Common myeloid progenitor, CD34-positive (primary cell): ENCODE measurements at places on chromosomes 6 and 20.

DNA sequence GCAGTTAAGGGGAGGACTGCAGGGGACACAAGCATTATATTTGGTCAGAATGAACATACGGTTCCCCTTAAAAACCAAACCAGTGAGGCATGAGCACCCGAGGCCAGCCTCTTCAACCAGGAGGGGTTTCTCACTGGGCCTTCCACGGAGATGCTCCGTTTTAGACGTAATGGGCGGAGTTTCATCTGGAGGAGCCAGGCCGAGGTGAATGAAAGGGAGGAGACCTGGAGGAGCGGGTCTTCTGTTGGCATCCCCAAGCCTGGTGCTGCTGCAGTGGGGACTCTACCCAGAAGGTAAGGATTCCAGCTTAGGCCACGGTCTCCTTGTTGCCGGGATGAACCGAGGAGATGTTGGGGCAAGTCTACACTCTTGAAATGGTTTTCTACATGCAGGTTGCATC is 47.4 kb downstream of the ADNP start:
- no peak for DNase-seq

GRCh38 chr6:169156793-169157147 is 96.9 kb downstream of the THBS2 start:
- no peak for DNase-seq

GRCh38 chr20:46232539-46232938 is 75.8 kb downstream of the CDH22 start:
- DNase-seq = no peak

DNA sequence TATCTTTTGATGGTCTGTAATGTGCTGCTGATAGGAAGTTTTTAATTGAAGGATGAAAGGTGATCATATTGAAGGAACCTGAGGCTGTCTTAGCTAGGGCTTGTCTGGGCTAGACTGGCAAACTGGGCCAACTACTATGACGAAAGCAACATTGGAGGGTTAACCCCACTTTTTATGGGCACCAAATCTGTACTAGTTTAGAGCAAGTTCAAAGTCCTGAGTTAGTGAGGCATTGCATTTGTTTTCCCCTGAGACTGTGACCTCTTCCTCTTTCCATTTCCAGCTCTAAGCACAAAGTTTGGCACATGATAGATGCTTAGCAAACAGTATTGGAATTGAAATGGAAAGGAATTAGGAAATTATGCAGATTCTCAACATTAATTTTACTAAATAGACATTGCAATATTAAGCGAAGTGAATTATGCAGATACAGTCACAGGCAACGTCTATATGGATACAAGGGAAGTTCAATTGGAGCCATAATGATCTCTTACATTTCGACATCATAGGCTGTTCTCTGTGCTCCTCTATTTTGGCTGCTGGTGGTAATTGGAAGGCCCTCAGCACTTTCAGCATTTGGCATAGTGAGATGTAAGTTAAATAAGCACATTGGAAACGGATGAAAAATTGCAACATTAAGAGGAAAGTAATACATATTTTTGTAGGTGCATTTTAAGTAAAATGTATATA is 22.2 kb downstream of the CEP57L1 start:
- peak; percentile 49 for DNase-seq

DNA sequence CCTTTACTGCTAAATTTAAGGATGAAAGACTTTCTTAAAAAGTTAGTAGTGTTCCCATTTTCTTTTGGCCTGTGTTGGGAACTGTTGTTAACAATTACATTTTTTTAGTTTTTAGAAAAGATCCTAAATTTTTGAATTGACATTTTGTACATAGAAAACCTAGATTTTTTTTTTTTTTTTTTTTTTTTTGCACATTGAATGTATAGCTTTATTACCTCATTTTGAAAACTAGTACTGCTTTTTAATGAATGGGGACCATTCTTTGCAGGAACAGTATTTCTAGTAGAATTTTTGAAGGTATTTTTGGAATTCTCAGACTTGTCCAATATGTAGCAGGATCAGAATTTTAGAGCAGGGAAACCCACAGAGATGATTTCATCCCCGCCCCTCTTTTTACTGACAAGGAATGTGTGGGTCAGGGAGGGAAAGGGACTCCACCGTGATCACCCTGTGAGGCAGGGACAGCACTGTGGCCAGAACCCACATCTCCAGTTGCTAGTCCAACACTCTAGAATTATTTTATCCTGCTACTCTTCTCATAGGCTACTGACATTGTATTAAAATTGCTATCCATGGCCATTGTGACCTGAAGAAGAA is 154.4 kb upstream of the SUPT3H start:
- DNase-seq = no peak

DNA sequence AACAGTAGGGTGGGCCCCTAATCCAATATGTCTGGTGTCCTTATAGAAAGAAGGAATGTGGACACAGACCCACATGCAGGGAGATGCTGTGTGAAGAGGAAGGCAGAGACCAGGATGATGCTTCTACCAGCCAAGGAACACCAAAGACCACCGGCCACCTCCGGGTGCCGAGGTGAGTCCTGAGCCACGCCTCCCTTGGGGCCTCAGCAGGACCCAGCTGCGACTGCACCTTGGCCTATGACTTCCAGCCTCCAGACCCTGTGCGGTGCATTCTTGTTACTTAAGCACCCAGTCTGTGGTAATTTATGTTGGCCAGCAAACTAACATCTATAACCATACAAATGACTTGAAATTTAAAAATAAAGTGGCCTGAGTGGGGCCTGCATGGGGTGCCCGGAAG is 79.5 kb upstream of the QKI start:
- DNase-seq = no peak

DNA sequence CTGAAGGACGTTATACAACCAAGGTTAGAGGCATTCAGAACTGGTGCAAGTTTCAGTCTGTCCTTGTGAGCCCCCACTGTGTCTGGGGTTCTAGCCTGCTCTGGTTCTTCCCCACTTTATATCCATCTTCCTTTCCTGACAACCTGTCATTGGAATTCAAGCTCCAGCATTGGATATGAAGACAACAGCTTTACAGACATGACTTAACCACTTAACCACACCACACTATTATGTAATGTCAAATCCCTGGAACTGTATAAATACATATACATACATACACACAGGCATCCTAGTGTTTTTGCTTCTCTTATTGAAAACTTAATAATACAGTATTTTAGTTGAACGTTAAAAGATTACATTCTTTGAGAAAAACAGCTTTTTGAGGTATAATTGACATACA is 217.9 kb upstream of the SGK1 start:
- DNase-seq = no peak

DNA sequence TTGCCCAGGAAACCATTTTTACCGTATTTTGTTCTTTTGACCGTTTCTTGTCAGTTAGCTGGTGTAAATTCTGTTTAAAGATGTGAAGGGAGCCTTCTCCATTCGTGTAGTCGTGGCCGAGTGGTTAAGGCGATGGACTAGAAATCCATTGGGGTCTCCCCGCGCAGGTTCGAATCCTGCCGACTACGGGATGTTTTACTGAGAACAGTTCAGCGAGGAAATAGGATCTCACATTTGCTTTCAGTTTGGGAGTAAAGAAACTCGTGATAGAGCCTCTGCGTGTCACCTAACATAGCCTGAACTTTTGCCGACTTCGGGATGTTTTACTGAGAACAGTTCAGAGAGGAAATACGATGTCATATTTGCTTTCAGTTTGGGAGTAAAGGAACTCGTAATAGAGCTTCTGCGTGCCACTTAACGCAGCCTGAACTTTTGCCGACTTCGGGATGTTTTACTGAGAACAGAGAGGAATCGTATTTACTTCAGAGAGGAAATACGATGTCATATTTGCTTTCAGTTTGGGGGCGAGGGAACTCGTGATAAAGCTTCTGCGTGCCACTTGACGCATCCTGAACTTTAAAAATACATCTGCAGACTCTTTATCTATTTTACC is 5.9 kb upstream of the ZNF184 start:
- DNase-seq = peak; percentile 96

DNA sequence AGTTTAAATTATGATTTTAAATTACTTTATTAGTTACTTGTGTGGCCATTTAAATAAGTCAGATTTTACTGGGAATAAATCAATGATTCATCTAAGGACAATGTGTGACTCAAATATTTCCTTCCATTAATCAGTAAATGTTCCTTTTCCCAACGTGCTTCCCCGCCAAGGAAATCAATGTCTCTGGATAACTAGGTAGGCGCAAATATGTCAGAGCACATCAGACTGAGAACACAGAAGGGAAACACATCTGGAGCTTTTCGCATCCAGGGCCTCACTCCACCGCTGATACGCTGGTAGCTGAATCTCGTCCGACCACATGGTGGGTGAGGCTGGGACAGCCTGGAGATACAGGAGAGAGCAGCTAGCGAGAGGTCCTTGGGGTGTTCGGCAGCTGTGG is 56.4 kb upstream of the RPS6KA2 start:
- no peak for DNase-seq

DNA sequence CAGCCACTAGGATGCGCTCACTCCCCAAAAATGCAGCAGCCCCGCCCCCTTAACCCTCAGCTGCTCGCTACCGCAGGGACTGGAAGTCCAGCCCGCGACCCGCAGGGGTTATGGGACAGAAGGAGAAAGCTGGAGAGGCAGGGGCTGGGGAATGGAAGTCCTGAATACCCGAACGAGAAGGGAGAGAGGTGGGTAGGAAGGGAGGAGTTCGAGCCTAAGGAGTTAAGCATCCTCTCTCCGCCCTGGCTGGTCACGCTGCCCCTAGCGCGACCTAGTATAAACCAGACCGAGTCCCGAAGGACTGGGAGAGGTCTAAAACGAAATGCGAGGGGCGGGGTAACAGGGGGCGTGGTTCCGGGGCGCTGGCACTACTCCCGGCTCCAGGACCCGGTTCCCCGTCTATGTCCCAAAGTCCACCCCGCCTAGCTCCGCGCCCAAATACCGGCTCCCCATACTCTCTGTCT is 448 bp upstream of the DDAH2 start:
- DNase-seq = peak; percentile 91

GRCh38 chr6:21438986-21439352 is 154.6 kb upstream of the SOX4 start:
- DNase-seq = peak; percentile 81

DNA sequence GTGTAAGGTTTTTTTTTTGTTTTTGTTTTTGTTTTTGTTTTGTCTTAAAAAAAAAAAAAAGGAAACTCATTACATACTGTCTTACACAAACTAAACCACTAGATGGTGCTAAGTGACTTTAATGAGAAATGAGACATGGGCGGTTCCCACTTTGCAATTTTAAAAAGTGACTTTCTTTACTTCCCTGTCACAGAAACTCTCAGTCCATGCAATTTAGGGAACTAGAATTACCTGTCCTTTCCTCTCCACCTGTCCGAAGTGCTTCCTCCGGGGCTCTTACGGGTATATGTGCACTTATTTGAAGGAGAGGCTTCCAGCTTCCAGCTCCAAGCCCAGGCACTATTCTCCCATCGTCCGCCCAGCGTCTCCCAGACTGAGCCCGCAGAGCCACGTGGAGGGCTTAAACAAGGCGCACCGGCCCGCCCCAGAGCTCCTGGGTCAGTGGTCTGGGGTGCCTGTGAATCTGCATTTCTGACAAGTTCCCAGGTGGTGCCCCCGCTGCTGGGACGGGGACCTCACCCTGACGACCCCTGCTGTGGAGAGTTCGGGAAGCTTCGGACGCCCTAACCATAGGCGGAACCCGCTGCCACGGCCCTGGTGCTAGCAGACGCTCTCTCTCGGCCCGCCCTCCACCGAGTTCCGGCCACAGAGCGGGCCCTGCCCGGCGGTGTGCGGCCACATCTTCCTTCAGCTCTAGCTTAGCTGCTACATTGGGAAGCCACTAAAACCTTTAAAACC is 26.1 kb downstream of the BFSP1 start:
- DNase-seq = peak; percentile 88

GRCh38 chr6:125718109-125718508 is 31.3 kb upstream of the HEY2 start:
- no peak for DNase-seq

GRCh38 chr6:88119769-88120168 is 46.4 kb downstream of the CNR1 start:
- DNase-seq = no peak

GRCh38 chr6:38194282-38194572 is 374.7 kb downstream of the ZFAND3 start:
- DNase-seq = no peak

DNA sequence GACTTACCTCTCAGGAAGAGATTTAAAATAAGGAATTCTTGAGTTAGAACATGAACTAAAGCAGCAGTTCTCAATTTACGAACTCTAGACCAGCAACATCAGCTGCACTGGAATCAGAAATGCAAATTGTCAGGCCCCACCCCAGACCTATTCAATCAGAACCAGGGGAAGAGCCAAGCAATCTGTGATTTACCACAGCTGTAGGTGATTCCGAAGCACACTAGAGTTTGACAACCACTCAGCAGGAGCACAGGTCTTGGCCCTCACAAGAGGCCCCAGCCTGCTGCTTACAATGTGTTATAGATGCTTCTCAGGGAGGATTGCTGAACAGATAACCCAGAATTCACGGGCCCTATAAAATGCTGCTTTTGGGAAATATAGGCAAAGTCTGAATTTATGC is 279.2 kb downstream of the PTPRK start:
- no peak for DNase-seq

GRCh38 chr6:37173493-37174195 is 3.7 kb downstream of the PIM1 start:
- DNase-seq = no peak

- DNase-seq = no peak
Measured at GRCh38 chr6:139308936-139309603, 17.3 kb upstream of the TXLNB start.
